SHP77 (cell line): ENCODE measurements at places on chromosomes 12 and 14.
A peak's percentile ranks its signal among the peaks of the same experiment; 100 is the strongest.

DNA sequence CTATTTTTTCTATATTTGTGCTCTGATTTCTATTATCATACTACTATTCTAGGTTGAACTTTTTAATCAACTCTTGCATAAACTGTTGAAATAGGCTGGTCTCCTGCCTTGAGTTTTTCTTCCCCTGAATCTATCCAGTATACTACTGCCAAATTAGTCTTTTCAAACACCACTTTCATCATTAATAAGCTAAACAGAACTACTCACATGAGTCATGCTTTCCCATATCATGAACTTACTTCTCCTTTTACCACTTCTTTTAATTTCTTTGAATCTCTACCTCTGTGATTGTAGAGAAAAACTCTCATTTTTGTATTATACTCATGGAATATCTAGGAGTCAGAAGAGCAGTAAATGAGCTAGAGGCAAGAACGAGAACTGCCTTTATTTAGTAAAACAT, 340.3 kb upstream of the PDE3A start:
- no peak for DNase-seq

GRCh38 chr12:52643233-52644077, 8.6 kb downstream of the KRT2 start:
- DNase-seq: no peak

DNA sequence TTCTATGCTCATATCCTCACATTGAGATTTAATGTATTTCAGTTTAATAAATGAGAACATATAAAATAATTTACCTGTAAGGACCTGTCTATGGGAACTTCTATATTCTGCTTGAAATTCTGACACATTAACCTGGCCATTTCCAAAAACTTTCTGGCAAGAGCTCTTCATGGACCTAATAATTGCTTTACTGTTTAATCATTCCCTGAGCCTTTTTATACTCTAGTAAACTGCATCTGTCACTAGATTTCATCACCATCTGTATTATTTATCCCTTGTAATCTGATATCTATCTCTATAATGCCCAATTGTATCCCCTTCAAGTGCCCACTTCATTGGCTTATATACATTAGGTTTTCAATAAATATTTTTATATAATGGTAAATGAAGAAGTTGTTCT, 327.7 kb downstream of the RAD51B start:
- no peak for DNase-seq

GRCh38 chr12:1282670-1283315, 291.8 kb downstream of the ERC1 start:
- no peak for DNase-seq

- peak; percentile 36 for DNase-seq
These were observed 105.2 kb downstream of the RBM19 start for GRCh38 chr12:113860950-113861349.

- DNase-seq: no peak
These were observed 58.1 kb upstream of the PLEKHG3 start for GRCh38 chr14:64646103-64646502.

- no peak for DNase-seq
These were observed 11.2 kb downstream of the NUAK1 start for GRCh38 chr12:106127338-106128126.

DNA sequence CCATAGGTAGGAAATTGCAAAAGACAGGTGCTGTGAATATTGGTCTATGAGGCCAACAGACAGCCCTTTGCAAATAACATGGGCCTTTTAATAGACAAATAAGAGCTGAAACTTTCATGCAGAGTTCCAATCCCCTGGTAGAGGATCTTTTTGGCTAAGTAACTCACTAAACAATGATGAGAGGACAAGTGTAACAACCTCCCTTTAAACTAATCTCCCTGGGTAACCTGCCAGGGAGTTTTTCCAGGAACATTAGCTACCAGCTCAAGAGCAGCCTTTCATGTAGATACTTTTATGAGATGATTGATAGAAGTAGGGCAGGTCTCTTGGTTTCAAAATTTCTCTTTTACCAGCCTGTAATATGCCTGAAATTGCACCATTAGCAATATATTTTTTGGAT, 13.8 kb upstream of the CACNA1C start:
- DNase-seq: no peak

GRCh38 chr12:2453761-2454090, 341.0 kb upstream of the FKBP4 start:
- no peak for DNase-seq

DNA sequence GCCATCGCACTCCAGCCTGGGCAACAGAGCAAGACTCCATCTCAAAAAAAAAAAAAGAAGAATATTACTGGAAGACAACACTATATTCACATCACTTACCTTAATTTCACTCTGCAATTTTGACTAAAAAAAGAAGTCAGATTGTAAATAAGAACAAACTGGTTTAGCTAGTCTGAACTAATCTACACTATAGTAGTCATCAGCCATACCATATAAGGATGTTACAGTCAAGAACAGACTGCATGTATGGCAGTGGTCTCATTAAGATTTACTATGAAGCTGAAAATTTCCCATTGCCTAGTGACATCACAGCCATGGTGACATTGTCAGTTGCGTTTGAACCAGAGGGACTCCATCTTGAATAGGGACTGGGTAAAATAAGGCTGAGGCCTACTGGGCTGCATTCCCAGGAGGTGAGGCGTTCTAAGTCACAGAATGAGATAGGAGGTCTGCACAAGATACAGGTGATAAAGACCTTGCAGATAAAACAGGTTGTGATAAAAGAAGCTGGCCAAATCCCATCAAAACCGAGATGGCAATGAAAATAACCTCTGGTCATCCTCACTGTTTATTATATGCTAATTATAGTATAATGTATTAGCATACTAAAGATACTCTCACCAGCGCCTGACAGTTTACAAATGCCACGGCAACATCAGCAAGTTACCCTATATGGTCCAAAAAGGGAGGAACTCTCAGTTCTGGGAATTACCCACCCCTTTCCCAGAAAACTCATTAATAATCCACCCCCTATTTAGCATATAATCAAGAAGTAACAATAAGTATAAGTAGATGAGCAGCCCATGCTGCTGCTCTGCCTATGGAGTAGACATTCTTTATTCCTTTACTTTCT, 51.2 kb downstream of the OSBPL8 start:
- no peak for DNase-seq

DNA sequence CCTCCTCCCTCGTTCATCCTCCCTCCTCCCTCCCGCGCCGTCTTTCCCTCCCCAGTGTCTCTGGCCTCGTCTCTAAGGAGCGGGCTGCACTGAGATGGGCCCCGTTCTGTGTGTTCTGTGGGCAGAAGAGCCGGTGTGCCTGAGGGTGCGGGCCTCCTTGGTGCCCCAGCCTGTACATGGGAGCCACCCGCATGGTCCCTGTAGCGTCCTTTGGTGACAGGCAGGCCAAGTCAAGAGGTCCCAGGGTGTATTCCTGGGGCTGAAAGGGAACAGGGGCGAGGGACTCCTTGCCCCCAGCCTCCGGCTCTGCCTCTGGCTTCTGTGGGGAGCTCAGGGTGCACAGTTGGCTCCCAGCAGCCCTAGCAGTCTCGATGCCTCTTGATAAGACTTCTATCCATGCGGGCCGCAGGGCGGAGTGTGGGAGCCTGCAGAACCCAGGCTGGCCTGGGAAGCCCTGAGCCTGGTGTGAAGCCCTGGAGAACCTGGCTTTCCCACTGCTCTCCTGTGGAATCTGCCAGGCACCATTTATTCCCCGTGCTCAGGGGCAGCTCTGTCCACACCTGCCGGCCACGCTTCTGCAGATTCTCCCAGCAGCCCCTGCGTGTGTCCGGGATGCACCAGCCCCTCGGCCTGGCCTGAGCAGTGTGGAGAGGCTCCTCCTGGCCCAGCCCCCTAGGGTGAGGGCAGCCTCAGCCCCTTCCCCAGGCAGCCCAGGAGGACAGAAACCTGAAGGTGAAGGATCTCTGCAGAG, 181.3 kb downstream of the KIF26A start:
- DNase-seq: no peak

DNA sequence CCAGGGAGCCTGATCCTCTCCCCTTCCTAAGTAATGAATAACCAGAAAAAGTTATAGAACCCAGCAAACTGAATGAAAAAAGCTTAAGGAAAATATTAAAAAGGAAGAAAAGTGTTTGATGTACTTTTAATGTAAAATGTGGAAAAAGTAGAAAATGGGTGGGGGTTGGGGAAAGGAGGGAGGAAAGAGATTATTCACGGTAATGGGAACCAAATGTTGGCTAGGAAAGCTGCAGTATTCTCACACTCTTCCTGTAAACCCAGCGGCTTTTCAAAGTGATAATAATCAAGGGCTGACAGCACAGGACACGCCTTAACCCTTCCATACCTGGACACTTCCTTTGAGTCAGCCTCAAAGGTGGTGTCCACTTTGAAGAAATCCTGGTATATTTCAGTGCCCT, 139.2 kb downstream of the TGFB3 start:
- no peak for DNase-seq

DNA sequence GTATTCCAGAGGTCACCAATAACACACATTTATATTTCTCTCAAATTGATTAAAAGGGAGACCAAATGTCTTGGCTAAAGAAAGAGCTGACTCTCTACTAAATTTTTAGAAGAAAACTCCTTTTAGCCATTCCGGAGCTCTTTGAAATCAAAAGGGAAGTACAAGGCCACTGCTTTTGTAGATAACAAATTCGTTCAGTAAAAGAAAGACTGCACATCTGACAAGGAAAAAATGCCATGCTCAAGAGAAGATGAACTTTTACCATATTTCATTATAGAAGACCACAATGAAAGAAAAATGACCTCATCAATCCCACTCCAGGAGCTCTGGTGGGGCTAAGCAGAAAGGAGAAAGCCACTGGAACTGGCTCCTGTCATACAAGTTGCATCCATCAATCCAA, 57.6 kb downstream of the SPTSSA start:
- no peak for DNase-seq

- DNase-seq: peak; percentile 49
These were observed 95.5 kb upstream of the ETV6 start for GRCh38 chr12:11553871-11554533.

GRCh38 chr12:26691234-26691970, 141.6 kb downstream of the ITPR2 start:
- peak; percentile 85 for DNase-seq

- DNase-seq: peak; percentile 3
These were observed 267.6 kb upstream of the OR4E1 start for GRCh38 chr14:21940887-21941856.

- no peak for DNase-seq
These were observed 16.0 kb downstream of the EIF2B2 start for GRCh38 chr14:75018694-75019093.
